ENCODE measurements at places on chromosomes 3 and 15.

DNA sequence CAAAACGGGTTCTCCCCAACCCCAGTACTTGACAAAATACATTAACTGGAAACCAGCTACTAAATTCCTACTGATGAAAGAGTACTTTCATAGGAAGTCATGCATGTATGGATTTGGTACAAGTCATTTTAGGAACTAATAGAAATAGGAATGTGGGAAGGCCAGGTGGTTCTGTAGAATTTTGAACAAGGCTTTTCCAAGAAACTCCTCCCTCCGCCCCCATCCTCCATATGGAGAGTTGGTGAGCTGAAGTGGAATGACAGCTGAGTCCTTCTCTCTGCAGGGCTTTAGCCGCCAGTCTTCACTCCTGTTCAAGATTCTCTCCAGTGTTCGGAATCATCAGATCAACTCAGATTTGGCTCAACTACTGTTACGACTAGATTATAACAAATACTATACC lies 33.2 kb downstream of the TUBGCP4 start:
- no peak overlapping the region for H3K27ac ChIP-seq
- no peak for DNase-seq
- H3K4me3 ChIP-seq: no peak overlapping the region
- no peaks in the 10 kb centered on the region for H3K4me1 ChIP-seq
- peaks cover 42% of the 10 kb centered on the region for H3K36me3 ChIP-seq

GRCh38 chr3:196620161-196620604 lies 19.3 kb upstream of the NRROS start:
- no peaks in the 10 kb centered on the region for H3K27me3 ChIP-seq
- no peak overlapping the region for H3K4me3 ChIP-seq
- DNase-seq: no peak
- peak overlapping the region; percentile 83 for H3K27ac ChIP-seq
- H3K36me3 ChIP-seq: no peaks in the 10 kb centered on the region

GRCh38 chr3:57596495-57597126 lies 533 bp downstream of the ARF4 start:
- H3K27ac ChIP-seq: peak overlapping the region; percentile 100
- peaks cover 35% of the 10 kb centered on the region for H3K4me1 ChIP-seq
- peaks cover 9% of the 10 kb centered on the region for H3K36me3 ChIP-seq
- H3K4me3 ChIP-seq: peak overlapping the region; percentile 92
- H3K27me3 ChIP-seq: no peaks in the 10 kb centered on the region

DNA sequence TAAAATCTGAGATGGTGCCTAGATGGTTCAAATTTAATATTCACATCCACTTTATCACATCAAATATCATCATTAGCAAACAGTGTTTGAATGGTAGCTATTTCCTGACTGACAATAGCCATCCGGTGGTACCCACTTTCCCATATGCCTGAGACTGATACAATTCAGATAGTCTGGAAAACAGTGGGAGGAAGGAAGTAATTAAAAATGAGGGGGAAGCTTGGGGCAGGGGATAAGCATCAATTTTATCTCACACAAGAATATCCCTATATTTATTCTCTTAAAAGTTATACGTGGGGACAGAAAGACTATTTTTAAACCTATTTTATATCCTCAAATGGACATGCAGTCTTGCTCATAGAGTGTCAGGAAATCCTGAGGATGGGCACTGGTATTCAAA lies 122.5 kb upstream of the GAP43 start:
- no peaks in the 10 kb centered on the region for H3K4me1 ChIP-seq
- H3K36me3 ChIP-seq: no peaks in the 10 kb centered on the region
- H3K27ac ChIP-seq: no peak overlapping the region

GRCh38 chr3:178308771-178309170 lies 227.5 kb upstream of the KCNMB2 start:
- no peak overlapping the region for H3K4me3 ChIP-seq
- no peak overlapping the region for H3K27ac ChIP-seq
- no peaks in the 10 kb centered on the region for H3K36me3 ChIP-seq
- H3K27me3 ChIP-seq: peaks cover 2% of the 10 kb centered on the region
- no peak for DNase-seq
